Stimulated activated CD4-positive, alpha-beta T cell treated with anti-CD3 and anti-CD28 coated beads, Interleukin-1b, Interleukin-23, amount 100 ng/mL, for 1 hour (primary cell): ENCODE measurements at places on chromosomes 4 and X.

DNA sequence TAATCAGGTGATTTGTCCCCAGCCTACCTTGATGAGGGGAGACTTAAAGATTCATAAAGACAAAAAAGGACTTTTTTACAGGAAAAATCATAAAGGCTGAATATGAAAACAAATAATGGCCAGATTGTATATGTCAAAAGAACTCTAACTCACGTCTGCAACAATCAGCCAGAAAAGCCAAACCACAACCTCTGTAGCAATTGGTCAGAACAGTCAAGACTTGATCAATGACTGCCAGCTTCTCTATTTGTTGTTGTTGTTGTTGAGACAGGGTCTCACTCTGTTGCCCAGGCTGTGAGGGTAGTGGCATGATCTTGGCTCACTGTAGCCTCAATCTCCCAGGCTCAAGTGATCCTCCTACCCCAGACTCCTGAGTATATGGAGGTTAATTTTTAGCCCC lies 35.9 kb upstream of the PPA2 start:
- no peak for DNase-seq

GRCh38 chrX:19373351-19373891 lies 29.7 kb downstream of the PDHA1 start:
- no peak for DNase-seq

DNA sequence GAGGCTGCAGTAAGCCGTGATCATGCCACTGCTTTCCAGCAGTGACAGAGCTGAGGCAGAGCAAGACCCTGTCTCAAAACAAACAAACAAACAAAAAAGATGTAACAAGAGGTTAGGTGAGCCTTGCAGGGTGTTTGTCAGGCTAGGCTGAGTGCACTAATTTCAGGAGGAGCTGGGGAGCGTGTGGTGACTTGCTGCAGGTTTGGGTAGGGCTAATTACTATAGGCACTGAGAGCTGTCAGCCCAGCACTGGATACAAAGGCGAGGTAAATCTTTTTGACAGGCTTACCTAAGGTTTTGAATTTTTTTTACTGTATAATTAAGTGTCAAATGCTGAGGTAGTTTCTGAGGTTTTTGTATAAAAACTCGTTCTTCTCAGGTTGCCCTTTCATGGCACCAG lies 29.8 kb upstream of the SH3D19 start:
- DNase-seq: no peak

- DNase-seq: no peak
Observed at GRCh38 chrX:24080704-24081103, 25.9 kb downstream of the EIF2S3 start.

DNA sequence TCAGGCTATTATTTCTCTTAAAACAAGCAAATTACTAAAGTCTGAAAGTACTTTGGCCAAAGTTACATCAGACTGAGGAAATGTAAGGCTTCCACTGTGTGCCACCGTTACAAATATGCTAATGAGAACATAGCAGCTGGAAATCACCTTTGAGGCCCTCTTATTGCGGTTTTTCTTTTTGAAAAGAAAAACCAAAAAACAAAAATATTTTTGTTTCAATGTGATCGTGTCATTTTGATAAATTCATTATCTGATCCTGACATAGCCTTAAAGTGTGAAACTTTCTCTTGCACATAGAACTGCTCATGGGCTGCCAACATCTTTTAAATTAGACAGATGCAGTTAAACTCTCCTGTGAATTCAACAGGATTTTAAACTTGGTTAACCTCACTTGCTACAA lies 2.8 kb upstream of the TIFA start:
- DNase-seq: no peak

DNA sequence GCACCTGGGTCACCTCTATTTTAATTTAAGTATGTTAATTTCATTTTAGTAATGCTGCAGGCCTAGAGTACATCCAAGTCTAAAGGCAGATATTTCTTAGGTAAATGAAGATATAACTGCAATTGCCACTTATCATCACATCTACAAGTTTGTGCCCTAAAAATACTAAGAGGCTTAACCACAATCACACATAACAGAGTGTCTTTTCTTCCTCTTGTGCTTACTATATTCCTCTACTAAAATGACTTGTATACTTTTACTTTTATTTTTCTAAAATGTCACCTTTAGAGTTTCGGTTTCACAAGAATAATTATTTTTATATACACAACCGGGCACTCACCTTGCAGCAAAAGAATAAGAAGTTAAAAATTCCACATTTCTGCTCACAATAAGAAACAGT lies 77.9 kb downstream of the EFHC2 start:
- DNase-seq: no peak

DNA sequence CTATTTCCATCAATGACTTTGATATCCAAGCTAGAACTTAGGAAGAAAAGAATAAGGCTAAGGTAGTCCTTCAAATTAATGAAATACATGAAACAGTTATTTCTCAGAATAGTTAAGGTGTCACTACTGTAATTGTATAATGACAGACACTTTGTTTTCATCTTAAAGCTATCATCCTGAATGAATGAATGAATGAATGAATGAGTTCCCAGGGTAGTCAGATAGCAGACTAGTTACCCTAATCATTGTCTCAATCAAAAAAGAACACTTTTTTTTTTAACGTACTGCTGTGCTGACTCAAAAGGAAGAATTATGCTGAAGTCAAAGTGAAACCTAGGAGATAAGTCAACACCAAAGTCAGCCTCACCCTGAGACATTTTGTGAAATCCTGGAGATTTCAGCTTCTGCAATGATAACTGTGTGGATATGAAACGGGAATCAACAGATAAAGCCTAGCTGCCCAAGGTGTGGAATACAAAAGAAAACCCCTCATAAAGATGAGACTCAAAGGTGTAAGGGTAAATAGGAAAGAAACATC lies 68.3 kb upstream of the CNKSR2 start:
- no peak for DNase-seq

GRCh38 chr4:52655506-52655905 lies 3.6 kb downstream of the USP46 start:
- DNase-seq: no peak

- DNase-seq: no peak
Observed at GRCh38 chrX:102995316-102995715, 58.2 kb downstream of the RAB40AL start.
